Activated T-helper 1 cell treated with anti-CD3 and anti-CD28 coated beads, Interleukin-2, amount 50 U/mL, for 16 hours (primary cell): ENCODE measurements at places on chromosomes 3 and 15.

DNA sequence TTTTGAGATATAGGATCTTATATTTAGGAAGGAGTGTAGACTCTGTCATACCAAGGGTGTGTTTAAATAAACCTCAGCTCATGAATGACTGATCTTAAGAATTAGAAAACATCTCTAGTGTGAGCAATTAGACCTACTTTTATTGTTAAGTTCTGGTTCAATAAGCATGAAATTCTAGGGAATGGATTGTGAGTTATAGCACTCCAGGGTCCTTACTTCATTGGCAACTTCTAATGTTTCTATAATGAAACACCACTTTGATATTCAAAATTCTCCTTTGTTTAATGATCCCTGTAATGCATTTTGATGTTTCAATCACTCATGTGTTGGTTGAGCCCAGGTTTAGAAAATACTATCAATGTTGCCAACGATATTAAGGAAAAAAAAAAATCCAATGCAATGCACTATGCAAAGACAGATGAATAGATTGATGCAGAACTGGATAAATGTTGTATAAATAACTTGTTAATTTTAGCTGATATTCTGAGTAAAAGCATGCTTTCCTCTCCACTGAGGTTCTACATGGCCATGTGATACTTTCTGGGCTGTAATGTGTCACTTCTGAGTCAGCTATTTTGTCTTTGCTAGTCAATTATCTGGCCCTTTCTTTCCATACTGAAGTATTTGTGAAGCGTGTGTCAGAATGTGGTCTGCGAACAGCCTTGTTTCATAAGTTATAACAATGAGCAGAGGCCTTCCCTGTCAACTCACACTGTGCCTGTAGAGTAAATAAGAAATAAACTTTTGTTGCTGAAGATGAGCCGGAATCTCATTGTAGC, 1035.9 kb downstream of the PLOD2 start:
- DNase-seq: no peak

GRCh38 chr3:152779653-152780052, 55.3 kb upstream of the P2RY1 start:
- DNase-seq: no peak

GRCh38 chr3:197522183-197522715, 33.5 kb downstream of the BDH1 start:
- DNase-seq: no peak

- DNase-seq: no peak
These were observed 2.4 kb downstream of the ROBO2 start for GRCh38 chr3:77042343-77042742.

- DNase-seq: no peak
These were observed 194.0 kb downstream of the SSR3 start for GRCh38 chr3:156360963-156361362.

GRCh38 chr15:100717596-100717995, 115.2 kb downstream of the ASB7 start:
- no peak for DNase-seq

DNA sequence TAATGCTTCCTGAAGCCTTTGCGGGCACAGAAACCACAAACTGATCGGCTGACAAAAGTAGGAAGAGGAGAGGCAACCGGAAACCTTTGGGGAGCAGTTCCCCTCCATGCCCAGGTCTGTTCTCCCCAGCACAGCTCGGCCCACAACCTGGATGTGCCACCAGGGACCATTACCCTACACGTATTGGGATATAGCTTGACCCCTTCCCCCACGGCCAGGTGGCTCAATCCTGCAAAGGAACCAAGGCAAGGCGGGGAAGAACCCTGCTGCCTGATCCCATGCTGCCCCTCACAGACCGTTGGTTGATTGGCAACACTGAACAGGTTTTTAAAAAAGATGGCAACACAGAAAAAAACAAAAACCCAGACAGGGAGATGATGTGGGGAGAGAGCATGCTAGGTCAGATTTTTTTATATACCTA, 19.7 kb upstream of the TCAIM start:
- DNase-seq: no peak

GRCh38 chr3:133053532-133053931, 15.3 kb downstream of the TMEM108 start:
- no peak for DNase-seq

- no peak for DNase-seq
These were observed 41.4 kb downstream of the ZDHHC19 start for GRCh38 chr3:196169836-196170240.

DNA sequence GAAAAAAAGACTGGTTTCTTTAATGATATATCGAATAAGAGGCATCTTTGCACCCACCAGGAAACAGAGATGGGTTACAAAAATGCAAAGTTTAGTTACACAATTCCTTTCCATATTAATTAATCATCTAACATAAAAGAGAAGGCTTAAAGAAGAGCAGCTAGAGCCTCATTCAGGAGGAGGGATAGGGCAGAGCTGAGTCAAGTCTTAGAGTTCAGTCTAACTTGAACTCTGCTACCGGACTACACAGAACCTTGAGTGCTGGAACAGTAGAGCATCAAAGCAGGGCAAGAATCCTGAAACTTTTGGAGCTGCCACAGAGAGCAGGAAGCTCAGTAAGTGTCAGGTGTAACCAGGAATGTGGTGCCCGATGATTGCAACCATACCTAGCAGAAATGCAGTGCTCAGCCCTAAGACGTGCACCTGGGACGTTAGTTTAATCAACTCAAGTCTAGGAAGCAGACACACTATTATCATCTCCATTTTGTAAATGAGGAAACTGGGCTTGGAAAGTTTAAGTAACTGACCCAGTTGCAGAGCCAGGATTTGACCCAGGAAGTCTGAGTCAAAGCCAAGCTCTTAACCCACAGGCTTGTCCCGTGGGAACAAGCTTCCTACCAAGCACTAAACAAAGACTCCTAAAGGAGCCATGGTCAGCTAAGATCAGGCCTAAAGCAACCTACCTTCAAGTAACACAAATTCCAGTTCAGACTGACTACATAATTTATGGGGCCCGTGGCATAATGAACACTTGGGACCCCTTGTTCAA, 187.4 kb downstream of the FOXP1 start:
- DNase-seq: no peak

DNA sequence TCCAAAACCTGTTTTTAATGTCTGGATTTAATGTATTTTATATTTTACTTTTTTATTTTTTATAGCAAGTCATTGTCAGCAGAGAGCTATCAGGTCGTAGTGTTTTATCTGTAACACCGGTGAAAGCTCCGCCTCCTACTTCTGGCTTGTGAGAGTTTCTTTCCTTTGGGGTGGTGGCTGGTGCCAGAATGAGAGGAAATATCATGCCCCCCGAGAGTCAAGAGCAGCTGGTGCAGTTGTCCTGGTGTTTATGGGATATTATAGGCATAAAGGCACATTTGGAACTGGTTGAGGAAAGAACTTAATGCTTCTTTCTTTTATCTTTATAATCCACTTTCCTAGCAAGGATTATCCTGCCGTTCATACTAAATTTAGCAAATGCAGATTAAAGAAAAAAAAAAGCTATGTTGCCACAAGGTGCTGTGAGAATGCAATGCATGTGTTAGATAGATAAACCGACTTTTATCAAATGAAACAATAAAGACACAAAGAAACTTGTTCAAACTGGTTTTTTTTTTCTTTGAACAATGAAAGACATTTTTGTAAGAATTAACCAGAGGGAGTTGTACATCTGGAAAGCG, 260.1 kb upstream of the PLSCR5 start:
- DNase-seq: no peak

DNA sequence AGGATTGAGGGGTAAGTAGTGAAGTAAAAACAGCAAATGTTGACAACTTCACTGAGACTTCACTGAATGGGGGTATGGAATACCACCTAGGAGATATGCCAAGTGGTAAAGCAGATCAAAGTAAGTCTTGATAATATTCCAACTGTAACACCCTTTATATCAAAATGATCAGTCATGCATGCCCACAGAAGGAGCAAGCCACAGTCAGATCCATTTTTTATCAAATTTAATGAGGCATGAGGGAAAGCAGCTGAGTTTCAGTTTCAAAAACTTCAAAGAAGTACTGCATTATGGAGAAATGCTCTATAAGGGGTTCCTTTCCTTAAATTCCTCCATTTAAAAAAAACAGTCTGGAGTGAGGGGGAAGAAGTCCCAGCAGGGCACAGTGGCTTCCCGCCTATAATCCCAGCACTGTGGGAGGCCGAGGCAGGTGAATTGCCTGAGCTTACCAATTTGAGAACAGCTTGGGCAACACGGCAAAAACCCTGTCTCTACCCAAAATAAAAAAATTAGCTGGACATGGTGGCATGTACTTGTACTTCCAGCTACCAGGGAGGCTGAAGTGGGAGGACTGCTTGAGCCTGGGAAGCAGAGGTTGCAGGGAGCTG, 56.9 kb downstream of the TJP1 start:
- DNase-seq: no peak

GRCh38 chr15:62469874-62470688, 305.0 kb upstream of the C2CD4B start:
- no peak for DNase-seq
